Endodermal cell (in vitro differentiated cells): ENCODE measurements at places on chromosomes 1 and 21.

GRCh38 chr1:245008761-245009160, 144.4 kb upstream of the HNRNPU start:
- DNase-seq: no peak

GRCh38 chr1:3333903-3334302, 120.6 kb upstream of the ARHGEF16 start:
- no peak for DNase-seq

DNA sequence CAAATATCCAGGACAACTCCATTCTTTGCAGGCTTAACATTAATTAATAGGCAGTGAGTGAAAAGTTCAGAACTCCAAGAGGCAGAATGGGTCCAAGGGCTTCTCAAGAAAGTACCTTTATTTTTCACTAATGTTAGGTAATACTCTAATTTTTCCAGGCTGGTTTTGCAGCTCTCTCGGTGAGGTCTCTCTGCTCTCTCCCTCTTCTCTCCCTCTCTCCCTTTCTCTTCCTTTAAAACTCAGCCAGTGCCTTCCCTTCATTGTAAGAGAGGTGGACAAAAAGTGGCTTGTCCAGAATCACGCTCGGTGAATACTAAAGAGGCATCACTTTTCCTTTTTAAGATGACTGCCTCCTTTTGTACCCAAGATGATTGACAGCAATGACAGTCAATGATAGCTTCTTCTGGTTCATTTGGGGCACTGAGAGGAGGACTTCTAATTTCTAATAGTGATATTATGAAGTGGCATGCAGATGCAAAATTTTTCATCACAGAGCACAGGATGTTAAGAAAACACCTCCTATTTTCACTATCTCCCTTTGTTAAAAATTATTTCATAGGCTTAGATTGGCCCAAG, 1.3 kb upstream of the CHI3L1 start:
- no peak for DNase-seq

DNA sequence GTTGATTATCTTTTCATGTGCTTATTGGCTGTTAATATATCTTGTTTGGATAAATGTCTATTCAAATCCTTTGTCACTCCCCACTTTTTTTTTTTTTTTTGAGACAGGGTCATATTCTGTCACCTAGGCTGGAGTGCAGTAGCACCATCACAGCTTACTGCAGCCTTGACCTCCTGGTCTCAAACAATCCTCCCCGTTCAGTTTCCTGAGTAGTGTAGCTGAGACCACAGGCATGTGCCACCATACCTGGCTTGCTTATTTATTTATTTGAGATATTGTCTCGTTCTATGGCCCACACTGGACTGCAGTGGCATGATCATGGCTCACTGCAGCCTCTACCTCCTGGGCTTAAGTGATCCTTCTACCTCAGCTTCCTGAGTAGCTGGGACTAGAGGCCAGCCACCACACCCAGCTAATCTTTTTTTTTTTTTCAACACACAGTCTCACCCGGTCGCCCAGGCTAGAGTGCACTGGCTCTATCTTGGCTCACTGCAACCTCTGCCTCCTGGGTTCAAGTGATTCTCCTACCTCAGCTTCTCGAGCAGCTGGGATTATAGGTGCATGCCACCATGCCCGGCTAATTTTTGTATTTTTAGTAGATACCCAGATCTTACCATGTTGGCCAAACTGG, 13.9 kb upstream of the MYCL start:
- DNase-seq: no peak

GRCh38 chr1:154624746-154625643, 17.0 kb upstream of the ADAR start:
- no peak for DNase-seq

- DNase-seq: no peak
Observed at GRCh38 chr1:3623441-3624199, 1.2 kb upstream of the TPRG1L start.

GRCh38 chr1:96992871-96993270, 271.3 kb downstream of the PTBP2 start:
- no peak for DNase-seq

GRCh38 chr21:44089001-44089911, 17.9 kb upstream of the PWP2 start:
- DNase-seq: no peak

DNA sequence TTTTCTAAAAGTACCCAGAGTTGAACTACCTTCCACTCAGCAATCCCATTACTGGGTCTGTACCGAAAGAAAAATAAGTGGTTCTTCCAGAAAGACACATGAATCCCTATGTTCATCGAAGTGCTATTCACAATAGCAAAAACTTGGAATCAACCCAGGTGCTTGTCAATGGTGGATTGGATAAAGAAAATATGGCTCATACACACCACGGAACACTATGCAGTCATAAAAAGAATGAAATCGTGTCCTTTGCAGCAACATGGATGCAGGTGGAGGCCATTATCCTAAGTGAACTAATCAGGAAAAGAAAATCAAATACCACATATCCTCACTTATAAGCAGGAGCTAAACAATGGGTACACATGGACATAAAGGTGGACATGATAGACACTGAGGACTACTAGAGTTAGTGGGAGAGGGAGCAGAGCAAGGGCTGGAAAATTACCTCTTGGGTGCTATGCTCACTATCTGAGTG, 32.9 kb upstream of the JUN start:
- no peak for DNase-seq

DNA sequence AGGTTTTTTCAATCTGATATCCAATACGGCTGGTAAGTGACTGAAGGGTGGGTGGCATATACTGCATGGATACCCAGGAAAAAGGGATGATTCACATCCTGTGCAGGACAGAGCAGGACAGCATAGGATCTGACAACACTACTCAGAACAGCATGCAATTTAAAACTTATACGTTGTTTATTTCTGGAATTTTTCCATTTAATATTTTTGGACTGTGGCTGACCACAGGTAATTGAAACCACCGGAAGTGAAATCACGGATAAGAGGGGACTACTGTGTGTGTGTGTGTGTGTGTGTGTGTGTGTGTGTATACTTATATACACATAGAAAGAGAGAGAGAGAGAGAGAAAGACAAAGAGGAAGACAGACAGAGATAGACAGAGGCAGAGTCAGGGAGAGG, 23.0 kb downstream of the ERICH3 start:
- no peak for DNase-seq

DNA sequence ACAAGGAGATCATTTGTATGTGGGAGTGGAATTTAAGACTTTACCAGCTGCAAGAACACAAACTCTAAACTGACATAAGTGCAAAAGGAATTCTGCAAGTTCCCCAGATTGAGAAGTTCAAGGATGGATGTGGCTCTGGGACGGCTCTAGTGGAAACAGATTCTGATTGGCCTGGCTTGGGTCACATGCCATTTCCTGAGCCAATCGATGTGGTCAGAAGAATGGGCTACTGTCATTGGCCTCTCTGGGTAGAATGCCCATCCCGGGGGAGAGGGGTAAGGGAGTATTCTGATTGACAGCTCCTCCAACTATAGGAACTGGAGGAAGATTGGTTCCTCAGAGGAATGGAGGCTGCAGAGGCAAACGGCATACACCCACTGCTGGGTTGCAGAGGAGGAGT, 6.0 kb upstream of the IFNLR1 start:
- peak; percentile 68 for DNase-seq
